ENCODE measurements at places on chromosomes 12 and 14.

DNA sequence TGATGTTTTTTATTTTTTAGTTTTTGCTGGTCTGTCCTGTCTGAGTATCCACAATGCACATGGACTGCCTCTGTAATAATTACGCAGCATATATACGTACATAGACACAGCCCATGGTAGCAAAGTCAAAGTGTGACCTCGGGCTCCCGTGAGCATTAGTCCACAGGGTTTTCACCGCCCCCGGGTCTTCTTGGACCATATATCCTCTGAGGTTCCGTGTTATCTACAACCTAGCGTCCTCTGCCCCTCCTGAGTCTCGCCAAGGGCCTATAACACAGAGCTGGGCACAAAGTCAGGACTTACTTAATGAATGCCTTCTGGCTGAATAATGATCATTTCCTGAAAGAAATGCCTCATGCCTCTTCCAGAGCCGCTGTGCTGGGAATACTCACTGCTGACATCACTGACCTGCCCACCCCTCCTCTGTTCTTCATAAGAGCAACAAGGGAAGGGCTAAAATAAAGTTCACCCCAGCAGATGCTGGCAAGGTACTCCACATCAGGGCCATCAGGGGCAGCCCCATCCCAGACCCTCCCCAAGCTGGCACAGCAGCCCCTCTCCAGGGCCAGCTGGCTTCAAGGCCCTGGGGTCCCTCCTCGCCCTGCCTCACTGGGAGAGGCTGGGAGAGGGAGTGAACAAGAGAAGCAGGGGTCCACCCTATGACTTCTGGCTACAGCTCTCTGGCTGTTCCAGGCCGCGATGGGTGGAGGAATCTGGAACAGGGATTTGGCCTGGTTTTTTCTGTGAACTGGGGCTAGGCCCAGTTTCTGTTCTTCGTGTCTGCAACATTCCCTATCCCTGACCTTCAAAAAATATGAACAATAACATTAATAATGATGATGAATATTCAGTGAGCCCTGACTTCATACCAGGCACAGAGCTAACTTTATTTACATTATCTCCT lies 7.9 kb downstream of the HDAC7 start:
- DNase-seq: no peak

- DNase-seq: no peak
Observed at GRCh38 chr14:77025744-77026165, 2.8 kb downstream of the IRF2BPL start.

DNA sequence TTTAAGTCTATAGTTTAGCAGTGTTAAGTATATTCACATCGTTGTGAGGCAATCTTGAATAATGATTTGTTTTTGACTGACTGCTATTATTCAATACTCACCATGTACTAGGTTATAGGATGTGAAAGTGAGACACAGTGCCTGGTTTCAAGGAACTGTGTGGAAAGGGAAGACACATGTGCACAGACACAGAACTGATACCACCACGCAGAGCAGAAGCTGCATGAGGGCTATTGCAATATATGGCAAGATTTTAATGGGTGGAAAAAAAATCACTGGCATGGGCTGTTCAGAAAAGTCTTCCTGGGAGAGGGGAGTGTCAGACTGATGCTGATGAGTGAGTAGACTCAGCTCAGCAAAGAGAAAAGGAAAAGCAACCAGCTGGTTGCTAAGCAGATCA lies 10.4 kb downstream of the SLC7A8 start:
- no peak for DNase-seq

DNA sequence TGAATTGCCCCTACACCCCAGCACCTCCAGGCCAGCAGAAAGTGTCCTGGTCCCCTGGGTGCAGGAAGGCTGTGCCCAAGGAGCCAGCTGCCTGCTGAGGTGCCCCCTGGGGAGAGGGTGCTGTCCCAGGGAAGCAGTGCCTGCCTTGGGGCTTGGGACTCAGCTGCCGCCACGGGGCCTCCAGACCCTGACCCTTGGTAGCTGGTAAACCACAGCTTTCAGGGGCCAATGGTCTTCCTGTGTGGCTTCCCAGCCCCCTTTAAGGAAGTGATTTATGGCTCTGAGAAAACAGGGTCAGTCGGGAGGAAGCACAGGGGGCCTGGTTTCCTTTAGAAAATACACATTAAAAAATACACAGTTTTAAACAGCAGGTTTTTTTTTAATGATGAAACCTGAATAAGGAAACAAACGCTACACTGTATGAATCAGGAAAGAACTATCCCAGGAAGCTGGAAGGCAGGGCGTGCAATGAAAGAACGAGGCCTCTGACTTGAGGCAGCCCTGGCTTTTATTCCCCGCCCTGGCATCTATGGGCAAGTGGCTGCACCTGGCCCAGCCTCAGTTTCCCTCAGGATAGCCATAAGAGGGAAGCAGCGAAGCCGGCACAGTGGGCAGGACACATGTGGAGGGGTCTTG lies 40.6 kb upstream of the EML1 start:
- no peak for DNase-seq

- no peak for DNase-seq
Observed at GRCh38 chr14:73014105-73014504, 12.8 kb downstream of the ZFYVE1 start.

GRCh38 chr12:110354172-110354780 lies 49.2 kb downstream of the ANAPC7 start:
- no peak for DNase-seq

DNA sequence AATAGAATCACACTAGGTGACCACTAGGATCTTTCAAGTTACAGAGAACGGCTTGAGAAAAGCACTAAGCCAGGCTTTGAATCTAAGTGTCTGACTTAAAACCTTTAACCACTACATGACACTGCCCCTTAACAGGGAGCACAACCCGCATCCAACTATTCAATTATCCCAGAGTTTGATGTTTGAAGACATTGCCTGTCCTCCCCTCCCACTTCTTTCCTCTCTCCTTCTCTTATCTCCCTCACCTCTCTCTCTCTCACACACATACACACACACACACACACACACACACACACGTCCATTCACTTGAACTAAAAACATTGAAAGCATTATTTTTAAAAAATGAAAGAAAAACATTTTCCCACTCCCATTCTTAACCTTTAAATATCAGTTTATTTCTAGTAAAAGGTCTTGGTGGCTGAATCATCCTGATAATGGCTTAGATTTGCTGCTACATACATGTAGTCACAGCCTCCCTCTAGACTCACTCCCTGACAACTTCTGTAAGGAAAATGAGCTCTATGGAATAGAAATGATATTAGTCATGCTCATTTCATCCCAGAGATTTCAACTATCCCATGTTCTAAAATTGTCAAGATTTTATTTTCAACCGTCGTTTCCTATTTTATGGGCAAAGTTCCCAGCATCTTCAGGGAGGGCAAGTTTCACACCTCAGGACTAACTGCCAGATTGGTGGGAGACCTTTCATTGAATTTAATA lies 53.5 kb upstream of the RAP1B start:
- no peak for DNase-seq

GRCh38 chr14:71238835-71239234 lies 331.6 kb downstream of the PCNX1 start:
- no peak for DNase-seq

DNA sequence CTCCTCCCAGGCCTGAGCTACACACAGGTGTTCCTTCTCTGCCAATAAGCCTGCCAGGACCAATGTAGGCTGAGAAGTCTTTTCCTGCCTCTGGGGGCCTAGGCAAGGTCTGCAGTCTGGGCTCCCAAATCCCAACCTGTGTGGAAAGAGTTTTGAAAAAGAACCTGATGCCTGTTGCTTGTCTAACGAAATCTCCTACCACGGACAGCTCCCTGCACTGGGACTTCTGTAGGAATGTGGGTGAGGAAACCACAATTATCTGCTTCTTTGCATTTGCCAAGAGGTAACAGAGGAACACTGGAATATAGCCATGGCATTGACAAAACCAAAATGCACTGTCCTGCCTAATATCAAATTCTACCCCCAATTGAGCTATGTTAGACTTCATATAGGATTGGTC lies 877.0 kb upstream of the TMEM132C start:
- no peak for DNase-seq

- DNase-seq: no peak
Observed at GRCh38 chr14:103712633-103713247, 2.5 kb downstream of the XRCC3 start.

- DNase-seq: no peak
Observed at GRCh38 chr14:24145690-24146452, 539 bp downstream of the PSME2 start.

DNA sequence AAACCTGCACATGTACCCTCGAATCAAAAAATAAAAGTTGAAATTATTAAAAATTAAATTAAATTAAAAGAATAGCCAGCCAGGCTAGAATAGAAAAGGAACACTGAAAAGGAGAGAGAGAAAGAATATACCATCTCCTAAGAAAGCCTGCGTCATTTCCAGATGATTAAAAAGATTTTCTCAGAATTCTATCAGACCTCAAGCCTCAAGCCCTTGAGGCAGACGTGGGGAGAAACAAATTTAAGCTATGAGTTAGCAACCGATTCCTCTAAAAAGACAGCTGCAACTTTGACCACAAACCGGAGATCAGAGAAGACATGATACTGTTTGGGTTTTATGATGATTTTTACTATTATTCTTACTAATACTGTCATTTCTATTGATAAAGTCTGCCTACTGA lies 138.3 kb downstream of the KSR2 start:
- no peak for DNase-seq

GRCh38 chr12:43022838-43023237 lies 433.3 kb upstream of the PRICKLE1 start:
- no peak for DNase-seq

GRCh38 chr12:96237035-96237434 lies 42.9 kb downstream of the ELK3 start:
- no peak for DNase-seq

DNA sequence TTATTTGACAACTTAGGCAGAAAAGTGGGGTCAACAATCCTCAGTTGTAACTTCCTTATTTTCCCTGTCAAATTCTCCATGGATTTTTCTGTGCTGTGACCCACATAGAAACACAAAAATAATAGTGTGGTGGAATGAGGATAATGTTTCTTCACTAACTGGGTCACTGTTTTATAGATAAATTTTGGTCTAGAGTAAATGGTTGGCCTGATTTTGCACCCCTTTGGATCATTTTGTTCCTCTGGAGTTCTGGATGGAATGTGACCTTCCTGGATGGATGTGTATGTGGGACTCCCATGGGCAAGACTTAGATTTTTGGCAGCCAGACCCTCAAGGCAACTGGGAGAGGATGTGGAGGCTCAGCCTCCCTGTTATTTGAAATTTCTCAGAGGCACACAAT lies 52.7 kb upstream of the RNU6-8 start:
- no peak for DNase-seq

DNA sequence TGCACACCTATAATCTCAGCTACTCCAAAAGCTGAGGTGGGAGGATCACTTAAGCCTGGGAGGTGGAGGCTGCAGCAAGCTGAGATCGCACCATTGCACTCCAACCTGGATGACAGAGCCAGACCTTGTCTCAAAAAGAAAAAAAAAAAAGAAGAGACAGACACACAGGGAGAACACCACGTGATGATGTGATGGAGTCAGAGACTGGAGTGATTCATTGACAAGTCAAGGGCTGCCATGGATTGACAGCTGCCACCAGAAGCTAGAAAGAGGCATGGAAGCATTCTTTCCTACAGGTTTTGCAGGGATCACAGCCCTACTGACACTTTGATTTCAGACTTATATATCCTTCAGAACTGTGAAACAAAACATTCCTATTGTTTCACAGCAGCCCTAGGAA lies 3.5 kb upstream of the HCFC2 start:
- no peak for DNase-seq

GRCh38 chr14:99968941-99969340 lies 96.3 kb upstream of the EVL start:
- DNase-seq: no peak

DNA sequence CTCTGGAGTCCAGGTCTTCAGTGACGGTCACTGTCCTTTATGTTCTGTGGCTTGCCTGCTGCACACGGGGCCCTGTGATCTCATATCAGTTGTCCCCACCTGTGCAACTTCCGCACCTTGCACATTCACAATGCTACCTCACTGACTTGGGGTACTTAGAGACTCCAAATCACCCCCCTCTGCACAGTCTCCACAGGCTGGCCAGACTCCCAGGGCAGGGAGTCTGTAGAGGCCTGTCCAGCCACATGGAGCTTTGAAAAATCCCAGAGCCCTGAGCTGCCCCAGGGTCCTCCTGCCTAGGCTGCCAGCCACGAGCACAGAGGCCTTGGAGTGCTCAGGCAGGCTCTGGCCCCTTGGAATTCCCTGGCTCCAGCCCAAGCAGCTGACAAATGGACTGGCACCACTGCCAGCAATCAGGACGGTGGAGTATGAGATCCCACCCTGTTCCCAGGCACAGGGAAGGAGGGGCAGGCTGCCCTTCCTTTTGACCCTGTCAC lies 26.4 kb downstream of the CMKLR1 start:
- no peak for DNase-seq

- no peak for DNase-seq
Observed at GRCh38 chr12:108295641-108296040, 43.5 kb downstream of the CMKLR1 start.

GRCh38 chr14:96294246-96294645 lies 38.2 kb downstream of the BDKRB1 start:
- DNase-seq: no peak

GRCh38 chr12:1796515-1797010 lies 23.8 kb upstream of the LRTM2 start:
- no peak for DNase-seq

GRCh38 chr14:23353433-23353780 lies 720 bp upstream of the SLC22A17 start:
- DNase-seq: no peak

DNA sequence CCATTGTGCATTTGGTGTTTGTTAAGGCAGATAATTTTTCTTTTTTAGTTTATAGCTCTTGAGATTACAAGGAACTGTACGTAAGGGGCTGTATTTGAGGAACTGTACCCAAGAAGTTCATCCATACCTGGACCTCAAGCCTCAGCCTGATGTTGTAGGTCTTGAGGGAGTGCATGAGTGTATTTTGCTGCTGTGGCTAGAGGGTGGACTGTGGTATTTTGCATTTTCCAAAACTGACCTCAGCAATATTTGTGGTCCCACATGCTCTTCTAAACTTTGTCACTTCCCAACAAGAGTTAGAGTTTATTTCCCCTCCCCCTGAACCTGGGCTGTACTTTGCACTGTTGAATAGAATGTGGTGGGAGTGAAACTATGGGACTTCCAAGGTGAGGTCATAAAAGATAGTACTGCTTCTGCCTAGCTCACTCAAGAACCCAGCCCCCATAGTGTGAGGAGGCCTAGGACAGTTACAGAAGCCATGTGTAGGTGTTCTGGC lies 42.2 kb upstream of the FBXO33 start:
- no peak for DNase-seq

DNA sequence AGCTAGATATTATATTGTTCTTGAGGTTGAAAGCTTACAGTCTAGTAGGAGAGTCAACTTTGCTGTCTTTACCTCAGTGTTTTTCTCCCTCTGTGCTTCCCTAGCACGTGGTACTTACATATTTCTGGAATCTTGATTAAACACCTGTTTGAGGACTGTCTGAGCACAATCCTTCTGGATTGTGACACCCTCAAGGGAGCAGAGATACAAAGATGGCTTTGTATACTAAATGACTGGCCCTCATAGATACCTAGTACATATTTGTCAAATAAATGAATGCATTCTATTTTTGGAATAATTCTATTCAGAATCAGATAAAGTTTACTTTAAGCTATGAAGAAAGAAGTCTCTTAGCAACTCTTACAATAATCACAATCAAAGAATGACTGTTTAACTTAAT lies 113.3 kb downstream of the LRRK2 start:
- DNase-seq: no peak

Measured in stimulated activated CD4-positive, alpha-beta T cell treated with anti-CD3 and anti-CD28 coated beads, Interleukin-15, amount 100 ng/mL, for 1 hour (primary cell).